ENCODE measurements at places on chromosomes 7 and 10. TPM values are rescaled to one million over a fixed set of nuclear protein-coding genes. Genes with fewer than 3 reads are reported as not detected.
A peak's percentile ranks its signal among the peaks of the same experiment; 100 is the strongest.

- DNase-seq, result no peak
These were observed 769.3 kb downstream of the MAGI2 start for GRCh38 chr7:78684201-78684600.

- no peak for DNase-seq
These were observed 21.5 kb downstream of the LRRN3 start for GRCh38 chr7:111112439-111112838.

DNA sequence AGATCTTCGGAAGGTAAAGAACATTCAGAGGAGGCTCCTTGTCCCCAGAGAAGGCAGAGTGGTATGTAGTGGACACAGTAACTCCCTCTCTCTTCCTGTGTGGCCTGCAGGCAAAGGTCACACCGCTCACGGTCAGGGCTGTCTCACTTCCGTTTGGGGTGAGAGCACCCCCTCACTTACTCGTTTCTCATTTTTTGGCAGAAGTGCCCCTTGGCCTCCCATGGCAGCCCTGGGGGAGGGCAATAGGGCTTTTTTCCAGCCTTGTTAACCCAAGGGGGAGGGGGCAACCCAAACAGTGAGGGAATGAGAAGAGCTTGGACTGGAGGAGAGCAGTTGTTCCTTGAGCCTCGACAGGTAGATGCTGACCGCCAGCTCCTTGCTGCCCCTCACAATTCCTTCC, 31.8 kb upstream of the SRGN start:
- DNase-seq, result no peak

DNA sequence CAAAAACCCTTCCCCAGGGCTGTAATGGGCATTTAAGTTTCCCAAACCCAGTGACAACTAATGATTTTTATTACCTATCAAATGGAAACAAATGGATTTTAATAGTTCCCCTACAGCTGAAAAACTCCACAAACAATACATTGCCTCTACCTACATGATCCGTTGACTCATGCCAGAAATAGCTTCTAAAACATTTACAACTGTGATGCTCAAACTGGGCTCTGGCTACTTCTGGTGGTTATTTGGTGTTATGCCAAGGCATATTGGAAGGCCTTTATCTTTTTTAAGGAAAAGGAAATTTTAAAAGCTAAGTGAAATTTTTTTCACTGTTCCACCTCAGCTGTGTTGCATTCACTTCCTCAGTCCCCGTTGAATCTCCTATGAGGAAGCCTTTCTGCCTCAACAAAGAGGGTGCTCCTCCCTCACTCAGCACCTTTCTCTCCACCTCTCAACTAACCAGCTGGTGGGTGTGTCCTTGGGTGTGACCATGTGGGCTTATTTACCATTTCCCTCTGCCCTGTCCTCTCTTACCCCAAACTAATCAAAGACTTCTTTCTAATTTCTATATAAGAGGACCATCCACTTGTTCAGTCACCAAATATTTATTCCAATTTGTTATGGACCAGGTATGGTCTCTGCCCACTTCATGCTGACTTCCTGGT, 82.9 kb downstream of the PRTFDC1 start:
- DNase-seq, result no peak

DNA sequence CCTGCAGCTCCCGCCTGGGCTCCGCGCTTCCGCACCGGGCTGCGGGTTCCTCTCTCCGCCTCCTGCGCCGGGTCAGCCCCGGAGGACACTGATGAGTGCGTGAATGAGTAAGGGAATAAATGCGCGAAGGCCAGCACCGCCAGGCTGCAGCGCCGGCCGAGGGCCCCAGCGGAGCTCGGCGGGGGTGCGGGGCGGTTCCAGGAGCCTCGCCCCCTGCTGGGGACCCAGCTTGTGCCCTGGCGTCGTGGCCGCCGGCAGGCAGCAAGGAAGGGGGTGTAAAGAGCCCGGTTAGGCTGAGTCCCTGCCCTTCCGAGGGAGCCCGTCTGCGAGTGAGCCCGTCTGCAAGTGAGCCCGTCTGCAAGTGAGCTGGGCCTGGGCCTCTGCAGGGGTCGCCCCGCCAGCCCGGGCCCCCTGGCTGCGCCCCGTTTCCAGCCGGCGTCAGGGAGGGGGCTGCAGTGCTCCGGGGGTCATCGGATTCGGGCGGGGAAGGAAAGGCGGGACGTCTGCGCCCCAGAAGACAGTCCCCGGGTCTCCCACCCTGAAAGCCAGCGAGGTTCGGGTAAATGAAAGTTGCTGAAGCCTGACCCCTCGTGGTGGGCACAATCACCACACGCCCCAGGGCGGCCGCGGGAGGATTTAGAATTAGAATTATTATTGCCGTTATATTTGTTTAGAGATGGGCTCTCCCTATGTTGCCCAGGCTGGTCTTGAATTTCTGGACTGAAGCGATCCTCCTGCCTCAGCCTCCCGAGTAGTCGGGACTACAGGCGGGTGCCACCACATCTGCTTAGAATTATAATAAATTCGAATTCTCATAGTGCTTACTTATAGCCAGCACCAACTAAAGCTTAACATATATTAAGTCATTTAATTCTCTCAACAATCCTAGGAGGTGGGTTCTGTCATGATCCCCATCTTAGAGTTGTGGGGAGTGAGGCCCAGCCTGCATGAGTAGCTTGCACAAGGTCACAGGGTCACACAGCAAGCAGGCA, 8.6 kb upstream of the CRYGN start:
- peak; percentile 85 for DNase-seq

DNA sequence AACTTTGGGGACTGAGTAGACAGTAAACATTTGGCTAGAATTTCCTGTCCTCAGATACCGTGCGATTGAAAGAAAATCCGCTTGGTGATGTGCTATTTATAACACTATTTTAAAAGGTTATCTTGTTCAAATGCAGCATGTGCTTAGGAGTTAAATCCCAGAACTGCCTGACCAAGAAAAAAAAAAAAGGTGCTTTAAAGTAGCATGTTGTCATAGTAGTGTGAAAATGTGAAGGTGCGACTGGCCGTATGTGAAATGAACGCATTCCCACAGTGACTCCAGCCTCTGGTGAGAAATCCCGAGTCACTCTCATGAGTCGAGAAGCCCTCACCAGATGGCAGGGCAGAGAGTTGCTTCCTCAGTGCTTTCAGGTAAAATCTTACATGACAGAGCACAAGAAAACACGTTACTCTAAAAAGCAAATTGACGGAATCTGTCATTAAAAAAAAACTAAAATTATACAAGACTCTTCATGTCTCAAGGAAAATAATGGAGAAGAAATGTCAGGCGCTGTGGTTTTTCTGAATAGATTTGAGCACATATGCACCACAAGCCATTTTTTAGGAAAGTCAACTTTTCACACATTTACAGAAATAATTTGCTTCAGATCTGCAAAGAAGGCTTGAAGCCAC, 18.4 kb upstream of the KLF6 start:
- peak; percentile 66 for DNase-seq

DNA sequence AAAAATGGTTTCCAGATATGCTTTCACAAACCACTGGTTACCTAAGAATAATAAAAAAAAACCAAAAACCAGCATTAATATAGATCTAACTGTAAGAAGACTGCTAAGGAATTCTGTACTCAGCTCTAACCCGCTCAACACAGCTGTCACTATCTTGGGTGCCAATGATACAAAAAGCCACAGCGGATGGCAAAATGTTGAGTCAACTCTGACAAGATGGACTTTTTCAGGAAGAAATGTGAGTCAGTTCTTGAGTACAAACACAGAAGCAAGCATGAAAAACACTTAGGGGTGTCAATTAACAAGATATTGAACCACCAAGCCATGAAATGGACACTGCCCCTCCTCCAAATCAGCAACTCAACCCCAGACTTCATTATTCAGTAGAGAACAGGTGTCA, 55.0 kb downstream of the CTTNBP2 start:
- no peak for DNase-seq

DNA sequence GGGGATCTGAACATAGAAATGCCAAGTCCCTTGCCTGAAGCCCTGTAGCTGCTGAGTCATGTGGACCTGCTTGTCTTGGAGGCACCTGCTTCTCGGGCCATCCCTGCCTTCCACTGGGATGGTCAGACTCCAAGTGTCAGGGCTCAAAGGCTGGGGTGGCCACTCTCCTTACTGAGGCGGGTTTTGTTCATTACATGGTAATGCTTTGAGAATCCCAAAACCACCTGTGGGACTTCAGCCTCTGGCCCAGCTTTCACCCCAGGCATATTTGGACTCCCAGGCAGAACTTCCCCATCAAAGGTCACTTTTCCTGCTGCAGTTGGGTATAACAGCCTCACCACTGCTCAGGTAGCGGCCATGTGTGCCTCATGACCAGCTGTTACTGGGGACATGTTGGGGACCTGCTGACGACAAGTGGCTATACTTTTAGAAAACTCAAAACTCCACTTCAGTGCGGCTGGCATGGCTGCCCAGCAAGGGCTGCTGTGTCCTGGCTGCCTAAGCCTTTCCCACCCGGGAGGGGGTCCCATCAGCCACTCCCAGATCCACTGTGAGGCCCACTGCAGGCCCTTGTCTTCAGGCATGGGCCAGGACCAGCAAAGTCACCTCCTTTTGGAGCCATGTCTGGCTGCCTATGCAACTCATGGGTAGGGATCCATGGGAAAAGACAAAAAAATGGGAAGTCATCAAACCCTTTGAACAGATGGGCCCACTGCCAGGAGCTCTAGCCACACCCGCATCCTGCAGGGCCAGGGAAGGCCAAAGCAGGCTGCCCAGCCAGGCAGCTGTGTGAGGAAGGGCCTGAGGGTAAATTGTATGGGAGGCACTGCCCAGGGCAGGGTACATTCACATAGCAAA, 96.7 kb downstream of the ARHGAP22 start:
- DNase-seq, result no peak

- DNase-seq, result peak; percentile 98
These were observed 45.2 kb upstream of the TMEM213 start for GRCh38 chr7:138752518-138753149.

DNA sequence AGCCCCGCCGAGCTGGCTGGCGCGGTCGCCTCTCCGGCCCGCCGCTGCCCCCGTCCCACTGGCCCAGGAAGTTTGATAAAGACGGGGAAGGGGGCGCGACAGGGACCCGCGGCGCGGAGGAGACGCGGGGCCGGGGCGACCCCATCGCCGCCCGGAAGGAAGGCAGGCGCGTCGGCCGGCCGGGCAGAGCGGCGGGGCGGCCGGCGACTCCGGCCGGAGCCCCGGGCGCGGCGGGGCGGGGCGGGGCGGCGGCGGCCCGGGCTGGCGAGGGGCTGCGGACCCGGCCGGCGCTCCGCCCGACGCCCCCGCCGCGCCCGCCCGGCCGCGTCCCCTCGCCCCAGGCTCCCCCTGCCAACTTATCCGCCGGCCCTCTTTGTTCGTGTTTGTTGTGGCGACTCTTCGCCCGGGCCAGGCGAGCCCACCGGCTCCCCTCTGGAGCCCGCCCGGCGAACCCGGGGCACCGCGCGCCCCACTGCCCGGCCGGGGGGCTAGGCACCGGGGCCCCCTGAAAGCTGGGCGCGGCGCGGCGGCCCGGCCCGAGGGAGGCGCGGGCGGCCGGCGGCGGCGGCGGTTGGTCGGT, 571 bp downstream of the KDM7A start:
- no peak for DNase-seq

- no peak for DNase-seq
These were observed 609.7 kb downstream of the TNS3 start for GRCh38 chr7:46972205-46972604.

- no peak for DNase-seq
These were observed 117.7 kb downstream of the PFKFB3 start for GRCh38 chr10:6320320-6321010.

DNA sequence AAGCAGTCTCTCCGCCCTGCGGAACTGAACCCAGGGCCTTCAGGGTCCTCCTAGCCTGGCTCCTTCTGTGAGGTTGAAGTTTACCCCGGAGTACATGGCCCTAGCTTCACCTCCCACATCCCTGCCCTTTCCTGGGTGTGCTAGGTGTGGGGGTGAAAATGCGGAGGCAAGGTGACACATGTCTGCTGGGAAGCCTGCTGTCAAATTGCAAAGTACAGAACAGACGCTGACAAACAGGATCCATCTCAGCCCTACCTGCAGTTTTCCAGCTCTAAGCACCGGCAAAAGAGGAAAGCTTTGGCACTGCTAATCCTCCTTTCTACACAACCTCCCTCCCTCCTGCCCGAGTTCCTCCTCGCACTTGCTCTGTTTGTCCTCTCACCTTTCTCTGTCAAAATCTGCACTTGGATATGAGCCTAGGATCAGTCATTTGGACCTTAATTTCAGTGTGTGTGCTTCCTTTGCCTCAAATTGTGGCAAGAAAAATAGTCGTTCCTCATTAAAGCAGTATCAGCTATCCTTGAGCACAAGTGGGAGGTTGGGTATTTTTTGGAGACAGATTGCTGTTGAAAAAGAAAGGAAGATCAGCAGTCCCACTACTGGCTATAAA, 14.4 kb upstream of the GPR15LG start:
- no peak for DNase-seq

Gene LRGUK
- 0.14 TPM for total RNA-seq

Gene GNAT3
- total RNA-seq, result not detected

Gene LEP
- total RNA-seq, result not detected

Gene NDUFB8
- 442 TPM for total RNA-seq

Gene PRSS2
- total RNA-seq, result not detected

Gene LUC7L2
- 138 TPM for total RNA-seq

Gene FGF8
- total RNA-seq, result not detected

Gene FRG2B
- not detected for total RNA-seq
